ENCODE measurements at places on chromosomes 6 and 20.

- no peak for DNase-seq
These were observed 525.2 kb downstream of the PKHD1 start for GRCh38 chr6:51562198-51562597.

- no peak for DNase-seq
These were observed 920 bp upstream of the EPHA7 start for GRCh38 chr6:93420163-93420795.

- DNase-seq = peak; percentile 24
These were observed 357.9 kb downstream of the FARS2 start for GRCh38 chr6:5619249-5619648.

DNA sequence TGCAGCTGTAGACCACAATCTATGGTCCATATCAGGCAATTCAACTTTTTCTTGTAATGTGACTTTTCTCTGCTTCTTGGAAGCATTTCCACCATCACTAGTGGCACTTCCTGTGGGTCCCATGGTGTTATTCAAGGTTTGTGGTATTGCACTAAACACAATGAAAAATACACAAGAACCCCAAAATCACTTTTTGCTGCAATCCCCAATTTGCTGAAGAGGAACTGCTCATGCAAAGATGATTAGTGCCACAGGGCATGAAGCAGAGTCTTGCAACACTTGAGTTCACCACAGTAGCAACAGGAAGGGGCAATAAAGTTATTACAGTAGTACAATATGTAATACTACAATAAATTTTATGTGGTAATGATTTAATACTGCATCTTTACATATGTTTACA, 16.8 kb upstream of the TAAR1 start:
- no peak for DNase-seq

GRCh38 chr6:42411406-42411805, 40.3 kb downstream of the TRERF1 start:
- DNase-seq = no peak

DNA sequence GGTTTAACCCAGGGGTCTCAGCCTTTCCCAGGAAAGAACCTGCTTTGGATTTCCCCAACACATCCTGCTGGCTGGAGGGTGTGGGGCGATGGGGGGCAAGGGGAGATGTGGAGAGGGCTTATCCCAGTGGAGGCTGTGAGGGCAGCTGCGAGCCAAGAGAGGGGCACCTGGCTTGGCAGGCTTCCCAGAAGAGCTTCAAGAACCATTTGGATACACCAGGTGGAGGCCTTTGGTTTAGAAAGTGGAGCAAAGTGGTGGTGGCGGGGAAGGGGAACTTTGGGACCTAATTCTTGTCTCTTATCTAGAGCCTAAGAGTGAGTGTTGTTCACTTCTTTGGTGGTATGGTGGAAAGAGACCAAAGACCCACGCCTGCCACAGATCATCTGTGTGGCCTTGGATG, 12.4 kb downstream of the CD40 start:
- DNase-seq = no peak

- no peak for DNase-seq
These were observed 328.9 kb downstream of the TAF4 start for GRCh38 chr20:61736751-61737310.

- no peak for DNase-seq
These were observed 53.0 kb downstream of the ERMARD start for GRCh38 chr6:169804427-169804826.
